ENCODE measurements at places on chromosomes 7 and 10.

DNA sequence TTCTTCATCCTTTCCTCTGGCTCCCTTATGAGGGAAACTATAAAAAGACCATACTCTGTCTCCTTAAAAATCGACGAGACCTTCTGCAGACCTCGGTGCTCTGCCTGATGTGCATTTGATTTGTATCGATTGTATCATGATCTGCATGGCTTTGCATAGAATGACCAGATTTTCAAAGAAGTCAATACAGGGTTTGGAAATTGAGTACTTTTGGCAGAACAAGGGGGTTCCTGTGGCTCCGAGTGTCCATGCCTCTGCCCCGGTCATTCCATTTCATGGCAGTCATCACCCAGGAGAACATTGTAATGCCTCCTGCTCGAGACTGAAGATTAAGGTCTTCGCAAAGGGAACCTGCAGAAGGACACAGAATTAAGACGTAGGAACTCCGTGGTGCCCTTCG lies 685 bp downstream of the CASP2 start:
- no peak for DNase-seq

DNA sequence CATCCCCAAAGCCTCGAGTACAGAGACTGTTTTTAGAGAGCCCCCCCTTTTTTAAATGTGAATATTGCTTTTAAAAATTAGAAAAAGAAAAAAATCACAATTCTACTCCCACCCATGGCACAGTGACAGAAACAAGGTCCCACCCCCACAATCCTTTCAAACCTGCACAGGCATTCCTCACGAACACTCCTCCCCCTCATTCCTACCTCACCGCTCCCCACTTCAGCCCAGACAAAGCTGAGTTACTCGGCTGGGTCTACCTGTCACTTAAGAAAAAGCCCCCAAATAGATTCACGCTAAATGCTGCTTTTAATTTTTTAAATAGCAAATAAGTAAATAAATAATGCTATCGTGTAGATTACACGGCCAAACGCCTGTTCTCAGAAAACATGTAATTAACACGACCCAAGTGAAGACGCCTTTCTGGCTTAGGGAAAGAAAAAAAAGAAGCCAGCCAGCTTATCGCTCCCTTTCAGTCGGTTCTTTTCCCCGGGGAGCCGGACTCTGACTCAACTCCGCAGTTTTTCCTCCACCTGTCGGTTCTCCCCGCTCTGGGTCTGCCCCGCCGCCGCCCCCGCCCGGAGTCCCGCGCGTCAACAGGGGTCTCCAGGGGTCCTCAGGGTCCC lies 739 bp downstream of the MPP7 start:
- DNase-seq: peak; percentile 33

GRCh38 chr10:10860455-10860976 lies 157.2 kb upstream of the CELF2 start:
- DNase-seq: no peak

DNA sequence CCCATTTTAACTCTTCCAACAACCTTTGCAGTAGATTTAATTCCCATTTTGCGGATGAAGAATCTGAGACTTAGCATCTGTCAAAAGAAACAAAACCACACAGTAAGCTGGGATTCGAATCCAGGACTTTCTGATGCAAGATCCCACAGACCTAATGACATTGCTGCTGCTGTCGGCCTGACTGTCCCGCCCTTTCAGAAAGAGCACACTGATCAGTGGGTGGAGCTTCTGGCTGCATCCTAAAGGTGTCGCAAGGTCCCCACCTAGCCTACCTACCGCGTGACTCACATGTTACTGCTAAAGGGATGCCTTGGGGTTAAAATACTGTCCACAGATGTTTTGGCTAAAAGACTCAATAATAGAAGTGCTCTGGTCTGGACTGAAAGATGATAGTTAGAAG lies 134.7 kb downstream of the EMX2 start:
- DNase-seq: peak; percentile 72

- DNase-seq: no peak
Measured at GRCh38 chr7:158646766-158647474, 57.7 kb downstream of the NCAPG2 start.

- no peak for DNase-seq
Measured at GRCh38 chr10:30709700-30710358, 80.3 kb upstream of the LYZL2 start.

DNA sequence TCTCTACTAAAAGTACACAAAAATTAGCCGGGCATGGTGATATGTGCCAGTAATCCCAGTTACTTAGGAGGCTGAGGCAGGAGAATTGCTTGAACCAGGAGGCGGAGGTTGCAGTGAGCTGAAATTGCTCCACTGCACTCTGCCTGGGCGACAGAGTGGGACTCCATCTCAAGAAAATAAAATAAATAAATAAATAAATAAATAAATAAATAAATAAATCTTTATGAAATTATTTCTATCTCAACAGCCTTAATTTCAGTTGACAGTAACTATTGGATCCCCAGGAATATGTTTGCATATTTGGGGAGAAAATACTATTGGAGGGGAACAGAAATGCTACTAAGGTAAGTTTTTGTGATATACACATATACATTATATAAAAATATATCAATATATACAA lies 20.0 kb downstream of the TMEM229A start:
- DNase-seq: no peak

GRCh38 chr10:67790534-67791408 lies 47.2 kb downstream of the DNAJC12 start:
- peak; percentile 18 for DNase-seq

GRCh38 chr7:157150882-157151281 lies 12.2 kb downstream of the UBE3C start:
- no peak for DNase-seq

GRCh38 chr7:69276011-69276729 lies 322.1 kb upstream of the AUTS2 start:
- no peak for DNase-seq

DNA sequence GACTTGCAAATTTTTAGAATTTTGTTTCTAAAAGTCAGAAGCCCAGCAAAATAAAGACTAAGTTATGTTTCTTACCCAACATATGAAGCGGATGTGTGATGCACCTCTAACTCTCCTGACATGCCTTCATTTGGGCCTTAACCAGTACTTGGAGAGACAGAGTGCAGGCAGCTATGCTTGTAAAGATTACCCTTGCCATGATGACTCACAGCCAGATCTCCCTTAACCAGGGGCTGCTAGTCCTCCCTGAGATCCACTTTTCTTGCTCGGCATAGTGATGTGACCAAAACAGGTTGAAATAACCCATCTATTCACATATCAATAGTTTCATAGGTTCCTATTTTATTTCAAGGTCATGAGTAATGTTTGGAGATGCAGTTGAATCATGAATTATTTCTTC lies 43.6 kb downstream of the PPP1R3A start:
- no peak for DNase-seq

DNA sequence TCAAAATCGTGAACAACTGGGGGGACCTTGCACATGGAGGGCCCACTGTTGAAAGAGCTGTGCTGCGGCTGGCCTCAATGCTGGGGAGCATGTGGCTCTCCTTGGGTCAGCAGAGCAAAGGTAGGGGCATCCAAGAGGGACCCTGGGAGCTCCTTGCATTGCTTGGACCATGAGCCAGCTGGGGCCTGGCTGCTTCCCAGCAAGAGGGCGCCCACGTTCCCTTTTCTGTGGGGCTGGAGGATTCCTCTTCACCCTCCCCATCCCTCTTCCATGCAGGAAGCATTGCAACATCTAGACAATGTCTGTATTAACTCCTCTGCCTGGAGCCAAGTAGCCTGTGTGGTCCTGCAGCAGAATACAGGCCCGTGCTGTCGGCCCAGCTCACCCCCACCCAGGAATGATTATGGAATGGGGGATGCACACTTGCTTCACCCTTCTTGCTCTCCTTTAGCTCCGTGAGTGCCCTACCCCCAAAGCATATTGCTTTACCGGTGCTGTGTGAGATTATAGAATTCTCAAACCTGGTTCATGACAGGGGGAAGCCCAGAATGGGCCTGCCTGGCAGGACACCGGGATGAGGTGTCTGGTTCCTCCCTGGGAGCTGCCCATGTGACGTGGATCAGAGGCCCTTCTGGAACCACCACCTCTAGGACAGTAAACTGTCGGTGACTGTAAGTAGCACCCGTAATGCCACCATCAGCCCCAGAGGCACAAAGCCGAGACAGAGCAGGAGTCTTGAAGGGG lies 61.9 kb downstream of the SYPL1 start:
- DNase-seq: peak; percentile 61

DNA sequence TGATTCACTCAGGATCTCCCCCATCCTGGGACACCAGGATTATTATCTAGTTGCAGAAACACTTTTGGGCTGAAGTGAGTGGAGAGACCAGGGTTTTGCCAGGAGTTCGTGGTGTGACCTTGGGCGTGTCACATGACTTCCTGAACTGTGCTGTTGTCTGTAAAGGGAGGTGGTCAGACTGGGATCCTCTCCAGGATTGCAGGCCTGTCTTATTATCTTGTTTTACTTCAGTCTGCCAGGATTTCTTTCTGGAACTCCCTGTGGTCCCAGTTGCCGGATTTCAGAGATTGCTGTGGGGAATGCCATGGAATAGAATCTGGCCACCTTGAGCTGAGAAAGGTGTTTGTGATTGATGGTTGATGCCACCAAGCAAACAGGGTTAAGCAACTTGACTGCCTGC lies 35.8 kb downstream of the CRCP start:
- DNase-seq: no peak

GRCh38 chr7:141610671-141611070 lies 59.5 kb downstream of the AGK start:
- no peak for DNase-seq

- peak; percentile 48 for DNase-seq
Measured at GRCh38 chr7:84247591-84247990, 53.0 kb upstream of the SEMA3A start.

DNA sequence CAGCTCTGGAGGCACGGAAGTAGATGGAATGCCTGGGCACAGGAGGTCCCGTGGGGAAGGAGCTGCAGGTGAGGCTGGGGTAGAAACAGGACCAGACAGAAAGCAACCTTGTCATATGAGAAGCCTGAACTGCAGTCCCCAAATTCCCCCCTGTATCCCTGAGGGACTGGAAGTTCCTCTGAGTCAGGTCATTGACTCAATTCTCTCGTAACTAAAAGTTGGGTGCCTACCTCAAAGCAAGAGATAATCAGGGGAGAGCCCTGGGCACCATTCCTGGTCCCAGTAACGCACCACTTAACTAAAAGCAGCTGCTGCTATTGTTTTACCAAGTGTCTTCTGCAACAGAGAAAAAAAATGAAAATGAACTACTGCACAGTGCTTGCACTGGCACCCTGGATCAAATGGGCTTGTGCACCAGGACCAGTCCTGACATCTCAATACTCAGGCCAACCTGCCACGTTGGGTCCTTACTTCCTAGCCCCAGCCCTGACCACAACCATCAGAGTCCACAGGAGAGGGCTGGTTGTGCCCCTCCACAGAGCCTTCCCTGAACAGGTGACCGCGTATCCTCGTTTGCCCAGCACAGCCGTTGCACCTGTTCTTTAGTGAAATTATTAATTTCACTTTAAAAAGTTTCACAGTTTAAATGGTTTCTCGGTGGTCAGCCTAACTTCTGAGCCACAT lies 79.3 kb downstream of the GRID1 start:
- DNase-seq: no peak

- no peak for DNase-seq
Measured at GRCh38 chr7:72336632-72337389, 75.3 kb downstream of the CALN1 start.

DNA sequence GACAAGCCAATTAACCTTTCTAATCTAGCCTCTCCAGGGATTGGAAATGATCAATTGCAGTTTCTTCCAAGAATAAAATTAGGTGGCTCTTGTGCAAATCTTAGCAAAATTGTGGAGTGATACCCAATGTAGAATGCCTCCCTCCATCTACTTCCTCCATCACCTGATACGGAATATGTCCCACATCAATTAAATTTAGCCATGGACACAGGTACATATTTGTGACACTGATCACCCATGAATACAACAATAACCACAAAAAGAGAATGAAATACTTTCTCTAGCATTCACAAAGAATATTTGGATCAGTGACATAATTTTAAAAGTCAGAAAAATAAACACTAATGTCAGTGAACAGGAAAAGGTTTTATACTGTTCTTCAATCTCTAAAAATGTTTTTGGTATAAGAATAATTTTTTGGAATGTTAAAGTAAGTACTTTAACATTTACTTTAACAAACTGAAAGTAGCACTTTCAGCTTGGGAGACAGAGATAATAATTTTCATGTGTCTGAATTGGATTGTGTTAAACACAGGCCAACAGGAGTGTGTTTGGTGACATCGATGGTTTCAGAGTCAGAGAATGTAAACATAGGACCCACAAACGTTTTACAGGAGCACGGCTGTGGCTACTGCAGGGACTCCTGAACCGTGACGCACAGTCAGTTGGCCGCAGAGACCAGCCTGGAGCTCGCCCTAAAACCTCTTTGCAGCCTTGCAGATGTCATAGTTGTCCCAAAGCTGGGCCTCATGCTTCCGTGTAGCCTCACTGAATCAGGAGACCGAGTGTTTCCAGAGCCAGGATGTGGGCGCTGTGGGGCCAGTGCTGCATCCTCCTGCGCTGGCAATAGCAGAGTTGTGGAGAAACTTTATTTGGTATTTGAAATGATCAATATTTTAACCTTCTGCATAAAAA lies 7.2 kb downstream of the RBM20 start:
- DNase-seq: no peak

DNA sequence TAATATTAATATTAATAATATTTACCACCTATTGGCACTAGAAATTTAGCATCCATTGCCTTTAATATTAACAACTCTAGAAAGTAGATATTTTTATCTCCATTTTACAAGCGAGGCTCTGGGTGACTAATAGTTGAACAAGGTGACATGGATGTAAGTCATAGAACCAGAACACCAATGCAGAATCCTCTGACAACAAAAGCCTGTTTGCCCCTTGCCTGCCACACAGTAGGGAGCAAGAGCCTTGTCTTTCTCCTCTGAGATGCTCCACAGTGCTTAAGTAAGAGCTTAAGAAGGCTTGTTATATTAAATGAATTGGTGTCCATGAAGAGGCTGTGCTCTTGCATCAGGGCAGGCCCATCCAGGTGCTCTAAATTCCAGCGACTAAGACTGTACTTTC lies 51.2 kb upstream of the LBX1 start:
- DNase-seq: no peak

DNA sequence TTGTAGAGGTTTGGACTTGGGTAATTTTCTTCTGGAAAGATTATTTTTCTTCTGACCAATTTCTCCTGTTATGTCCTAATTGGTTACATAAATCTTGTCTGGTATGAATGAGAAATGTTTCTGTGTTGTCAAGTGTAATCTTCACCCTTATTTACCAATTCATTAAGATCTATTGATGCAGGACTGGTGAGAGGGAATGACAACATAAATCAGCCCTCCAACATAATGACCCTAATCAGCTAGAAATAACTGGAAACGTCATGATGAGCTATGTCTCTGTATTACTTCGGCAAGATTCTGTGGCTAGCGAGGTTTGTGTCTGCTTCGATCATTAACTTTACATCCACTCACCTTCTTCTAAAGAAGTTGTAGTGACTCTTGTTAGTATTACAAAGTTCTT lies 3.5 kb downstream of the FOXP2 start:
- no peak for DNase-seq

DNA sequence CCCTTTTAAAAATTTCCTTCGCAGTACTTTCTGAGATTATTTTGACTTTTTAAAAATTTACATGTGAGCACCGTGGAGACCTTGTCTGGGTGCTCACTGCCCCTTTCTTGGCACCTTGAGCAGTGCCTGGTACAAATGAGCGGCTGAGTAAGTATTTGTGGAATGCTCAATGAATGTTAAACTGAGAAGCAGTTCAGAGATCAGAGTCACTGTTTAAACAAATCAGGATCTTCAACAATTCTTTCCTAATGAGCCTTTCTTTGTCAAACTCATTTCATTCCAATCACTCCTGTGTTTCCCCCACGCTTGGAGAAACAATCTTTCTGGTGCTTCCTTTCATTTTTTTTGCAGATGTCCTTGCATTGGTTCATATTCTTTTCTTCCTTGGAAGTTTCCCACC lies 611.3 kb upstream of the GALNT17 start:
- DNase-seq: no peak
